Amygdala (tissue), 56 donors: ENCODE measurements at places on chromosomes 13 and 19.

GRCh38 chr13:111259058-111259457 lies 61.4 kb upstream of the TEX29 start:
- DNase-seq, result no peak

DNA sequence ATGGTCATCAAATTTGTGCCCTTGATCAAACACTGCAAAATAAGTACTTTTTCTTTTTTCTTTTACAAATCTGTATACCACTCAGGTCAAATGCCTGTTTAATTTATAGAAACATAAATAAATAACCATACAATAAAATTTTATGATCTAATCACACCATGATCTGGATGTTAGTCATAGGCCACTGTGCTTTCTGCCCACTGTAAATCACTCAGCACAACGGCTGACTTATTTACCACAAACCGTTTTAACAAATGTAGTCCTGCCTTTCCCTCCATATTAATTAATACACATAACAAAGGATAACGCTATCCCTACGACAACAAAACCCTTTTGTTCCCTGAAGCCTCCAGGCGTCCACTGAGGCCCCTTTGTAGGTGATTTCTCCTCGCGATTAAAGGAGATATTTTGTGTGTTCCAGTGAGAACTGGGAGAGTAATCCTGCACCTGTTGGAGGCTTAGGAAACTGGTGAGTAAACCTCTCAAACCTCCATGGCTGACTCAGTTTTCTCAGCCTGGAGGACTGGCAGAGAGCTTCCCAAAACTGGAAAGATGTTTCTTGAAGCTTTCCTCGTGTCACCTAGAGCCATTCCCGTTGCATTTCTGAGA lies 477.1 kb upstream of the SGCG start:
- no peak for DNase-seq

GRCh38 chr19:58558066-58558622 lies at the start of gene UBE2M:
Gene UBE2M, minus strand, starts transcription at chr19:58558611. Its CDS starts 230 bp downstream, at chr19:58558381.
- DNase-seq, result no peak

- DNase-seq, result no peak
These were observed 13.9 kb upstream of the MADCAM1 start for GRCh38 chr19:482186-483041.

- no peak for DNase-seq
These were observed 503.4 kb downstream of the TBC1D4 start for GRCh38 chr13:74978591-74978990.

GRCh38 chr13:37886879-37887278 lies 17.3 kb upstream of the TRPC4 start:
- DNase-seq, result no peak

DNA sequence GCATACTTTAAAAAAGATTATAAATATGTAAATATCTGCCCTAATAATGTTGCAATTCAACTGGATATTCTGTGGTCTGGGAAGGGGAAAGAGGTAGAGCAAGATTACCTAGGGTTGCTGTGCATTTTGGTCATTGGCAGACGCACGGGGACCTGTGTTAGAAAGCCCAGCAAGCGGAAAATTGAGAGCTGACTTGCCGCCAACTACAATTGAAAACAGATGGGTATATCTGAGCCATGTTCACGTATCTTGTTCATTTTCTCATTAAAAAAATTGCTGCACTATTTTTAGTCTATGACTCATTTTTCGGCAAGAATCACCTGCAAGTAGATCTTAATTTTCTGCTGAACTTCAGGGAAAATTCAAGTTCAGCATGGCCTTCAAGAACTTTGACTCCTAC lies 308.5 kb upstream of the TMTC4 start:
- DNase-seq, result no peak

GRCh38 chr13:110448677-110449076 lies 112.8 kb downstream of the RAB20 start:
- DNase-seq, result no peak

GRCh38 chr19:55336101-55336500 lies 3.6 kb upstream of the KMT5C start:
- no peak for DNase-seq

- DNase-seq, result no peak
These were observed 116.0 kb upstream of the MAB21L1 start for GRCh38 chr13:35592457-35592856.

DNA sequence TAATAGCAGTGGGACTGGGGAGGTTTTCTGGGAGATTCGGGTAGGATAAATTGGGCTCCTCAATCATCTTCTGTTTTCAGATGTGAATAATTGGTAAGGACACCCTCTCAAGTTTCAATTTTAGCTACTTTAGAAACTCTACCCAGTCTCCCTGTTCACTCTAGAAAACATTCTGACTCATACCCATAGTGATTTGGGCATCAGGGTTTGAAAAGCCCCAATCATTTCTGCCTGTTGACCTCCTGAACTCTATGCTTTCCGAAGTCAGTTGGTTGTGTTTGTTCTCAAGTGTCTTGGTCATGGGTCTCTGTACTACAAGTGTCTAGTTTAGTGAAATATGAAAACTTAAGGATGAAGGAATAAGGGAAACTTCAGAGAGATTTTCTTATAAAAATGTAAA lies 911.3 kb upstream of the GPC6 start:
- no peak for DNase-seq

- DNase-seq, result no peak
These were observed 407 bp upstream of the ZNF440 start for GRCh38 chr19:11813703-11814028.

DNA sequence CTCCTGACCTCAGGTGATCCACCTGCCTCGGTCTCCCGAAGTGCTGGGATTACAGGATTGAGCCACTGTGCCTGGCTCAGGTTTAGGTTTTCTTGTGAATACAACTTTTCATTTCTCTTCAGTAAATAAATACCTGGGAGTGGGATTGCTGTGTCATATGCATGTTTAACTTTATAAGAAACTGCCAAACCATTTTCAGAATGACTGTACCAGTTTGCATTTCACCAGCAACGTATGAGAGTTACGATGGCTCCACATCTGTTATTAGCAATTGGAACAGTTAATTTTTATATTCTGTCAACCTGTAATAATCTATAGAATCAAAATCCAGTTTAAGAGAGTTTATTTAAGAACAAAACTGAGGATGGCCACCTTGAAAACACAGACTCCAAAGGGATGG lies 52.2 kb downstream of the TEX26 start:
- DNase-seq, result no peak

DNA sequence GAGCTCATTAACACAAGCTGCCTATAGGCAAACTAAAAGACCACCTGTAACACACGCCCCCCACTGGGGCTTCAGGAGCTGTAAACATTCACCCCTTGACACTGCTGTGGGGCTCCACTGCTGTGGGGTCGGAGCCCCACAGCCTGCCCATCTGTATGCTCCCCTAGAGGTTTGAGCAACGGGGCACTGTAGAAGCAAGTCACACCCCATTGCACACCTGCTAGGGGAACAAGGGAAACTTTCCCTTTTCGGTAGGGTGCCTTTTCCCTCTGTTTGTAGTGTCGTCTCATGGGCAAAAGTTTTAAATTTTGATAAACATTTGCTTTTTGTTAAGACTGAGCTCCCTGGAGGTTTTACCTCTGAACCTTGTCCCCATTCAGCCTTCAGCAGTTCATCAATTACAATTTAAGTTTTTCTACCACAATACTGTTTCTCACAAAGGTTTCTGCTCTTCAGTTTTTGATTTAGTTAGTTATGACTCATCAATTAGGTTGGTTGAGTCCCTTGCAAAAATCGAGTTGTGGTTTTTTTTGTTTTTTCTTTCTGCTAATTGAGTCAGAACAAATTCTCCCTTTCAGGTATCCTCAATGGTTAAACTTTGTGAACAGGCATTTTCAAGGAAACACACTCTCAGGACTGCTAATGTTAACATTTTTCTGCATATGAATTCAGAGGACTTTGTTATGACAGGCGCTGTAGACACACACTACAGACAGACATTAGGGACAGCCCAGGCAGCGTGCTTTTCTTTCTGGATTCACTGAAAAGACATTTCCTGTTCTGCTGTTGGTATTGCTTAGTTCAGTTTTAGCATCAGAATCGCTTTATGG lies 35.1 kb downstream of the ZNF433 start:
- DNase-seq, result no peak

- DNase-seq, result no peak
These were observed 135.9 kb upstream of the RFC3 start for GRCh38 chr13:33682020-33682564.

GRCh38 chr13:22108979-22109378 lies 438.1 kb downstream of the FGF9 start:
- DNase-seq, result no peak
